Left hindlimb (tissue), 1 donor: ENCODE measurements at places on chromosomes 1 and 21.

- no peak for DNase-seq
Observed at GRCh38 chr1:210218047-210218446, 14.5 kb upstream of the SERTAD4 start.

GRCh38 chr1:43705982-43706597 is 1.2 kb upstream of the ST3GAL3 start:
- no peak for DNase-seq

DNA sequence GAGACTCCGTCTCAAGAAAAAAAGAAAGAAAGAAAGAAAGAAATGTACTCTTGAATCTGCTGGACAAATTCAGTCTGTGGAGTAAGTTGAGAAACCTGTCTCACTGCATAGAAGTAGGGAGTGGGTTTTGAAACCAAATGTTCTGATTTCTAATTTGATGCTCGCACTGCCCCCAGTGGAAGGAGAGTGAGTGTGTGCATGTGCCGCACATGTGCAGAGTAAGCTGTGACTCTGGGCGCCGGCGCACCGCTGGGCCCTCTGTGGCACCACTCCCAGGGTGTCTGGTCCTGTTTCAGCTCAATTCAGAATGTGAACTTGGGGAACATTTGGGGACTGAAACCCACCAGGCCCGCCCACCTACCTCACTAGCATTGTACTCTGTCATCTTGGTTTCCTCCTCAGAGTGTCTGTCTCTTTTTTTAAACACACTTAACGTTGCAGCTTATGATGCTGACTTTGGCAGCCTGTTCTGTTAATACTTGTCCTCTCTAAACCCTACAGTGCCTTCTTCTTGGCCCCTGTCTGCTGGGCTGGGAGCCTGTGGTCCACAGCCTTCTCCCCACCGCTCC is 104.6 kb downstream of the CACNA1E start:
- no peak for DNase-seq

- no peak for DNase-seq
Observed at GRCh38 chr1:211816586-211816985, 14.0 kb downstream of the LPGAT1 start.

- DNase-seq, result peak; percentile 90
Observed at GRCh38 chr1:27527223-27527889, 37.4 kb upstream of the WASF2 start.

DNA sequence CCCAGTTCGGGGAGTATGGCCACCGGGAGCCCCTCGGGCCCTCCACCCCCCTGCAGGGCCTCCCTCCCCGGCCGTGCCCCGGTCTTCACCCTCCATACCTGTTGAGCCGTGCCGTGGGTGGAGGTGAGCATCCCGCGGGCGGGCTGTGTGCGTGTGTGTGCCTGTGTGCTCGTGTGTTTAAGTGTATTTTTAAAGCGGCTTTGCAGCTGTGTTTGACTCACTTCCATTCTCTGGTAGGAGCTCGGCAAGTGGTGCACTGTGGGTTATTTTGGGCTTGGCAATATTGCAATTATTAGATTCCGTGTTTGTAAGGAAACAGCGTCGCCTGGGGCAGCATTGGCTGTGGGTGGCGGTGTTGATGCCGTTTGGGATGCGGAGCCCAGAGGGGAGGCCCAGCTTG is 20.3 kb upstream of the PLCH2 start:
- no peak for DNase-seq

GRCh38 chr21:42289926-42290325 is 25.3 kb downstream of the TFF3 start:
- no peak for DNase-seq
